Right kidney (tissue), 9 donors: ENCODE measurements at places on chromosomes 2 and 18.

- peak; percentile 12 for DNase-seq
These were observed 338.4 kb upstream of the SLC39A10 start for GRCh38 chr2:195318440-195319111.

DNA sequence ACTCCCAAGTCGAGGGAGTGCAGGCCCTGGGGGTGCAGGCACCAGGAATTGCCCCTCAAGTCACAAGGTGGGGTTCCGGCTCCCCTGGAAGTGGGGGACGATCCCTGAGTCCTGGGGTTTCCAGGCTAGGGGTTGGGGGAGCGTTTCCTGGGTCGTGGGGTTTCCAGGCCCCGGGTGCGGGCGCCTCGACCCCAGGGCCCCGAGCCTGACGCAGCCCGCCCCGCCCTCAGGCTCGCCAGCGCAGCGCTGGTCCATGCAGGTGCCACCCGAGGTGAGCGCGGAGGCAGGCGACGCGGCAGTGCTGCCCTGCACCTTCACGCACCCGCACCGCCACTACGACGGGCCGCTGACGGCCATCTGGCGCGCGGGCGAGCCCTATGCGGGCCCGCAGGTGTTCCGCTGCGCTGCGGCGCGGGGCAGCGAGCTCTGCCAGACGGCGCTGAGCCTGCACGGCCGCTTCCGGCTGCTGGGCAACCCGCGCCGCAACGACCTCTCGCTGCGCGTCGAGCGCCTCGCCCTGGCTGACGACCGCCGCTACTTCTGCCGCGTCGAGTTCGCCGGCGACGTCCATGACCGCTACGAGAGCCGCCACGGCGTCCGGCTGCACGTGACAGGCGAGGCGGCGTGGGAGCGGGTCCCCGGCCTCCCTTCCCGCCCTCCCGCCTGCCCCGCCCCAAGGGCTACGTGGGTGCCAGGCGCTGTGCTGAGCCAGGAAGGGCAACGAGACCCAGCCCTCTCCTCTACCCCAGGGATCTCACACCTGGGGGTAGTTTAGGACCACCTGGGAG, 12.0 kb downstream of the SIGLEC15 start:
- DNase-seq, result peak; percentile 54

DNA sequence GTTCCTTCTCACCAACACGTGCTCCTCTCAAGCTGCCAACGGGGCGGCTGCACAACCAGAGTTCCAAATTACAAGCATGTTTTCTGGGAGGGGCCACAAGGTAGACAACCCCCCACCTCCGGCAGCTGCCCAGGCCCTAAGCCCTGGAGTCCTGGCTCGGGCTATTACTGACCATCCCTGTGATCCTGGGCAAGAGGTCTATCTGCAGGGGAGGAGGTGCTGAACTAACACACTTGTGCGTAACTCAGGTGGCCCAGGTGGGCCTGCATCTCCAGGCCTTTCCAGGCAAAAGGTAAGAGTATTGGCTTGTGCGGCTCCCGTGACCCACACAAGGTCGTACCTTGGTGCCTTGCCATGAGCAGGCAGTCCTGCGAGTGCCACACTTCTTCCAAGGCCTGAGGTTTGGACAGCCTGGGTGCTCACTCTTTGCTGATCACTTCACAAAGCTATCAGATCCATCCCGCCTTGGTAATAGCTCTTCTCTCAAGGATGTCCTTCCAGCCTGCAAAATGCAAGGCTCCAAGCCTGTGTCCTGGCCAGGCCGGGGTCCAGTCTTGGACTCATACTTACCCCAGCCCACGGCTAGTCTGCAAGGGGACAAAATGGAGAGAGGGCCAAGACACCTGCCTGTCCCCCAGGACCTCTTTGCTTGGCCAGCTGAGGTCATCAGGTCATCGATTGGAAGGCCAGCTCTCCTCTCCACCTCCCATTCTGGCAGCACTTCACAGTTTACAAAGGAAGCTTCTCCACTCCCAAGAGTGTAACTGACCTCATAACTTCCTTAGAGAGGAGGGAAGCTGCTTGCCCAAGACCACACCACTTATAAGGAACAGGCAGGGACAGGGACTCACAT, 33.9 kb downstream of the ADRA2B start:
- DNase-seq, result no peak

GRCh38 chr2:136248907-136249306, 131.0 kb upstream of the CXCR4 start:
- no peak for DNase-seq

DNA sequence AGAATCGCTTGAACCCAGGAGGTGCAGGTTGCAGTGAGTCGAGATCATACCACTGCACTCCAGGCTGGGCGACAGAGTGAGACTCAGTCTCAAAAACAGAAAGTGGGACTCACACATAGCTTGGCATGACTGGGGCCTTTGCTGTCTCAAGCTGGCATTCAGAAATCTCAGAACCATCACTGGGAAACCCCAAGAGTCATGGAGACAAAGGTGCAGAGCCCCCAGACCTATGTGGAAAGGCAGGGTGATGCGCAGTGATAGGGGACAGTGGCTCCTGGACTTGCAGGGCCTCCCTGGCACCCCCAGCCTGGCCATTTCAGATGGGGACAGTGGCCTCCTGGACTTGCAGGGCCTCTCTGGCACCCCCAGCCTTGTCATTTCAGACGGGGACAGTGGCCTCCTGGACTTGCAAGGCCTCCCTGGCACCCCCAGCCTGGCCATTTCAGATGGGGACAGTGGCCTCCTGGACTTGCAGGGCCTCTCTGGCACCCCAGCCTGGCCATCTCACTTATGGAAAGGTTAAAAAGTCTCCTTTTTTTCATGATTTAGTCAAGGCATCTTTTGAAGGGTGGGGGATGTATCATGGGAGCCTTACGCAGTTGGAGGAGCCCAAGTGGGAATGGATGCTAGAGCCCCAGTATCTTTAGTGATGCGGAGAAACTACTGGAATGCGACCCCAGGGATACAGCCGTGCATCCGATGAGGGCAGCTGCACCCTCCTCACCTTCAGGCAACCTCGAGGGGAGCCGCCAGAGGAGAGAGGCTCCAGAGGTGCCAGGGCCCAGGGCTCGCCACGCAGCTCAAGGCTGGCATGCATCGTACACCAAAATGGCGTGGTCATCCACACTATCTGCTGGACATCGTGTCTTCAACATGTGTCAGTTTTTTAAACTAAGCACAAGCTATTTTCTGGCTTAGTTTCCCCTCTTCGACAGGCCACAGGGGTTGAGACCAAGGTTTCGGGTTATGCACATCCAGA, 30.5 kb downstream of the ZNF516 start:
- DNase-seq, result no peak

DNA sequence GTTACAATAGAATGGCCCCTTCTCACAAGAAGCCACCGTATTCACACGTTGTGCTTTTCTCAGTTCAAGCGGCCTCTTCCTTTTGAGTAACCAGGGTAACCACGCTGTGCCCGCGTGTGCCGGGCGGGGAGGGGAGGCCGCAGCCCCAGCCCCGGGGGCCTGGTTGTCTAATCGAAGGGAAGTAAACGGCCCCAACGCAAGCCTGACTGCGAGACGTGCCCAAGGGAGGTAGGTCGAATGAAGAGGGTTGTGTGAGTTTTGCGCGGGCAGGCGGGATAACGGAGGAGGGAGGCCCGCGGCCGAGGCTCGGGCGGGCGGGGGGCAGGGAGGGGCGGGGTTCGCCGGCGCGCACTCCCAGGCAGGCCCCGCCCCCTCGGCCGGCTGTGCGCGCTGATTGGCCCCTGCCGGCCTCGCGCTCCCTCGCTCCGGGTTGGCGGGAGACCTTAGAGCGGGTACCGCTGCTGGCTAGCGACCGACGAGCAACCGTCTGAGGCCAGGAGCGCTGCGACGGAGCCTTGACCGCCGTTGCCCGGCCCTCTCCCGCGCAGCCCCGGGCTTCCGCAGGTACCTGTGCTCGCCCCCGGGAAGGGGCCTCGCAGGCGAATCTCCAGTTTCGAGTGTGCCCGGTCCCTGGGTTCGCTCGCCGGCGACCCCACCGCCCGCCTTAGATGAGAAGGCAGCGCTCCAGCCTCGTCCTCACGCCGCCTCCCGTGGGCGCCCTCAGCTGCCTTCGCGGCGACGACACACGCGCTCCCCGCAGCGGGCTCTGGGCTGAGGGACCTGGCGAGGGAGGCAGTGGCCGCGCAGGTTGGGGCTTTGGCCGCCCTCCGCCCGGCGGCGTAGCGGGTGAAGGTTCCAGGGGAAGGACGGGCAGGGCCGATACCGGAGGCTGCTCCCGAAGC, at the start of gene SPDYA:
Gene SPDYA (plus strand): TSS at position 451 of the 902 bp plus-strand sequence. CDS start 5,181 bp downstream, outside the sequence.
- peak; percentile 78 for DNase-seq

- no peak for DNase-seq
These were observed 234.4 kb downstream of the RPIA start for GRCh38 chr2:88925770-88926462.

DNA sequence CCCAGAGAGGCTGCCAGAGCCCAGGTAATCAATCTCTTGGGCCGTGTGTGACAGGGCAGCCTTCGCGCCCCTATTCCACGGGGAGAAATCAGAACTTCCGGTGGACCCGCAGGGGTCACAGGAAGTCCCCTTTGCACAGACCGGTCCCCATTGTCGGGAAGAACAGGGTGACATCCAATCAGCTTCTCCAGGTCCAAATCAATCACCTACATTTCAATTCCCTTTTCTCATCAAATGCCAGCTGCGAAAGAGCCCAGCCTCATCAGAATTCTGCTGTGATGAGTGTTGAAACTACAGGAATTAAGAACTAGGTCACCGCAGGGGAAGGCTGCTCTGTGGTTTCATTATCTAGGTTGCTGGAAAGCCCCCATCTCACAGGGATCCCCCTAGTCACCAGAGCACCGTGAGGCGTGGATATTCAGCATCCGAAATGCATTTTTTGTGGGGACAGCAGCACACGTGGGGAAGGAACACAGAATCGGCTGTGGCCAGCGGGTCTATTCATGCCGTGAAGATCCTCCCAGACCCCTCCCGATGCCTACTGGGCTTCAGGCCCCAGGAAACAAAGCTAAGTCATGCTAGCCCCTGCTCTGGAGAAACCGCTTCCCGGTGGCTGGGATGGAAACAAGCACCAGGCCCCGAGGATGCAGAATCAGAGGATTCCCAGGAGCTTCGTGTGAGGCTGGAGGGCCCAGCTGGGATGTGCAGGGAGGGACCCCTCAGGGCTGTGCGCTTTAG, 193.7 kb upstream of the ID2 start:
- DNase-seq, result no peak

GRCh38 chr2:42878581-42878980, 86.2 kb upstream of the HAAO start:
- DNase-seq, result no peak

DNA sequence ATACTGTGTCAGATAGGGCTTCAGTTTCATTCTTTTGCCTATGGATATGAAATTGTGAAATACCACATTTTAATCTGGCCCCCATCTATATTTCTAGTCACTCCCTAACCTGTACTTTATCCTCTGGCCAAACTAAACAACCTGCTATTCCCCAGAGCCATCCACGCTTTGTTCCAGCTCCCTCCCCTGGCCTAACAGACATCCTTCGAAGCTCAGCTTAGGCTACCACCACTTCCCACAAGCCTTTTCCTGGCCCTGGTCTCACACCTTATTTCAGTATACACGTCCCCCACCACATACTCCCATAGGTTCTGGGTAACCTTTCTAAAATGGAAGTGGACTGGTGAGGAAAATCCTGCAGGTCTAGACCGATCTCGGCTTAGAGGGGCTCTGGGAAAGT, 55.4 kb downstream of the MAP4K3 start:
- DNase-seq, result no peak

- DNase-seq, result no peak
These were observed 176.1 kb downstream of the TMEM18 start for GRCh38 chr2:501130-501529.

GRCh38 chr2:110906613-110907298, 174.4 kb downstream of the ACOXL start:
- no peak for DNase-seq

DNA sequence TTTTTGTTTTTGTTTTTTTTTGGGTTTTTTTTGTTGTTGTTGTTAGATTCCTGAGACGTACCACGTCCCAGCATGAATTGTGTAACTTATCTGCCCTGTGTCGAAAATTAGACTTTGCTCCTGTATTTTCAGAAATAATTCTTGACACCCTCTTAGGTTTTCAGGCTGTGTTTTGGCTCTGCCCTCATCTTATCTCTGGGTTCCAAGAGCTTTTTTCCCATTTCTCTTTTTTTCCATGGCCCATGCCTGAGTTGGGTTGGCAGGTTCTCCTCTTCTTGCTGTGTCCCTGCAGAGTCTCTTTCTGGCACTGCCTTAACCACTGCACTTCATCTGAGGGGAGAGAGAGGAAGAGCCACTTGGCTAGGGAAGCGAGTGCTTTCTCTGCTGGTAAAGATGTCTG, 42.4 kb downstream of the CTIF start:
- DNase-seq, result no peak

- no peak for DNase-seq
These were observed 123.2 kb upstream of the FZD5 start for GRCh38 chr2:207892716-207893402.
